ENCODE measurements at places on chromosomes 11 and 22.

DNA sequence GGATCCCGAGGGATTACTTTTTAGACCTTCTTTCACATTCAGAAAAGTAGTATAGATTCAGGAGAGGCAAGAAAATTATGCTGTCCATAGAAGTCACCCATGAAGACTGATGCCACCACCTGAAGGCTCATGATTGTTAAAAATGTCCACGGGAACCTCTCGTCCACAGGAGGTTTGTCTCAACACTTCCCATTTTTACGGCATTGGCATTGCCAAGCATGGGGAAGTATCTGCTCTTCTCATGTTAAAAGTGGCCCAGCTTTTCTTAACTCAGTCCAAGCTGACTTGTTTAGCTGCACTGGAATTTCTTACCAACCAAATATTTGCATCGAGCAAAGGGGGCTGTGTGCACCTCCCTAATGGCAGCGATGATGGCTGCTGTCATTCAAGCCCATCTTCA, 9.6 kb downstream of the CDPF1 start:
- DNase-seq: no peak

GRCh38 chr11:23097891-23098290, 237.6 kb upstream of the CCDC179 start:
- no peak for DNase-seq

- peak; percentile 35 for DNase-seq
These were observed 27.3 kb downstream of the MAFF start for GRCh38 chr22:38228873-38229740.

- peak; percentile 54 for DNase-seq
These were observed 412.7 kb downstream of the ETS1 start for GRCh38 chr11:128174465-128175291.

- no peak for DNase-seq
These were observed 22.3 kb downstream of the MMP27 start for GRCh38 chr11:102683277-102683676.

GRCh38 chr11:95352733-95353346, 121.8 kb upstream of the SESN3 start:
- no peak for DNase-seq

GRCh38 chr11:124644426-124645280, 22.0 kb downstream of the TBRG1 start:
- DNase-seq: no peak

- peak; percentile 97 for DNase-seq
These were observed 678 bp upstream of the ZFP91 start for GRCh38 chr11:58578136-58578634.

DNA sequence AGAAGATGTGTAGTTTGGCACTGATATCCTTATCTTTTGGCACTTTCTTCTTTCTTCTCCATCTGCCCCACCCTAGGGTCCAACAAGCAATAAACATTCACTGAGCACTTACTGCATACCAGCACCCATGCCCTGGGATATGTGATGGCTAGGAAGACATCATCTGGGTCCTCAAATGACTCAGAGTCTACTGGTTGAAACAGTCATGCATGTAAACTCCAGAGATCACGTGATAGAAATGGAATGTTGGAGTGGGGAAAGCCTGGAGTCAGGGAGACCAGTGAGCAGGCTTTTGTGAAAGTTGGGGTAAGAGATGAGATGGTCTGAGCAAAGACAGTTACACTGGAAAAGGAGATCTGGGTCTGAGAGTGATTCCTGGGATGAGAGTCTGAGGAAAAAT, 724.9 kb upstream of the TENM4 start:
- DNase-seq: no peak

All from BJ (cell line).